ENCODE measurements at places on chromosomes 2 and 18. TPM values are rescaled to one million over a fixed set of nuclear protein-coding genes. Genes with fewer than 3 reads are reported as not detected.

DNA sequence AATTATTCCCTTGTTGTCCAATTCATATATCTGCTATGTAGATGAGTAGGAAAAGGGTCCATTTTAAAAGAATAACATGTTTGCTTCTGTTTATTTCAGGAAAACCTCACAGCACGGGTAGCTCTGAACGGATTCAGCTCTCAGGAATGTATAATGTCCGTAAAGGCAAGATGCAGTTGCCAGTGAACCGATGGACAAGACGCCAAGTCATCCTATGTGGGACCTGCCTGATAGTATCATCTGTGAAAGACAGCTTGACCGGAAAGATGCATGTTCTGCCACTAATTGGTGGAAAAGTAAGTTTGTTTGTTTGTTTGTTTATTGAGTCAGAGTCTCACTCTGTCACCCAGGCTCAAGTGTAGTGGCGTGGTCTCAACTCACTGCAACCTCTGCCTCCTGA lies 114.6 kb downstream of the PHLPP1 start:
- no peaks in the 10 kb centered on the region for H3K4me1 ChIP-seq
- H3K27ac ChIP-seq = no peak overlapping the region
- H3K4me3 ChIP-seq = no peak overlapping the region
- H3K36me3 ChIP-seq = peaks cover 5% of the 10 kb centered on the region

GRCh38 chr2:8606226-8606625 lies 75.6 kb upstream of the ID2 start:
- no peak overlapping the region for H3K4me3 ChIP-seq
- peaks cover 42% of the 10 kb centered on the region for H3K4me1 ChIP-seq
- peak overlapping the region; percentile 57 for H3K27ac ChIP-seq
- H3K27me3 ChIP-seq = no peaks in the 10 kb centered on the region
- no peaks in the 10 kb centered on the region for H3K36me3 ChIP-seq
- DNase-seq = no peak

- no peak overlapping the region for H3K27ac ChIP-seq
- H3K4me3 ChIP-seq = no peak overlapping the region
- DNase-seq = no peak
Observed at GRCh38 chr2:158116936-158117335, 15.3 kb downstream of the UPP2 start.

DNA sequence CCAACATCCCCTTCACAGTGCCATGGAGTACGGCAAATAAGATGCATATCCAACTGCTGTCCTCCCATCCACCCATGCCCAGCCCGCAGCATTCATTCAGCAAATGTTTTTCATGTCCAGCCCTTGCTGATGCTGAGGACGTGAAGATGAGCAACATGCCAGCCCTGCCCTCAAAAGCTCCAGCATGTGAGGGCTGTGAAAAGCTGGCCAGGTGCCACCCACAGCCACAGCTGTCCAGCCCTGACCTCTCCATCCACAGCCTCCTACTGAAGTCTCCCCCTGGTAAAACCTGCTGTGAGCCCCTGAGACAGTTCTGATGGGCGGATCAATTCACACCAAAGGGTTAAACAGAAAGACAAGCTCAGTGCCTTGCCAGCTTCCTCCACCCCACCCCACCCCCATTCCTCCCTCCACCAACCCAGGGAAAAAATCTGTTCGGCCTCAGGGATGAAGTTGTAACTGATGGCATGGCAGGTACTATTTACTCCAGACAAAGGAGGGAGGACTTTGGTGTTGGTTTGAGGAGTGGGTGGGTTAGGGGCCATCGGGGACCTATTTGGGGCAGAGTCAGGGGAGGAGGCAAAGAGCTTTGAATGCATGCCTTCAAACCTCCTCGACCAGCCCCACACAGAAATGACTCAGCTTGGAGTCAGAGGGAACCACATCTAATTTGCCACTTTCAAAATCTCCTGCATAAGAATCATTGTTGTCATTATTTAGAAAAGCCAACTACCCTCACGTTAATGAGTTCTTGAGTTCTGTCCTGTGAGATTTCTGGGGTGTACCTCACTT lies 4.3 kb downstream of the ZBTB7C start:
- H3K27me3 ChIP-seq = peaks cover 34% of the 10 kb centered on the region
- H3K36me3 ChIP-seq = no peaks in the 10 kb centered on the region
- H3K27ac ChIP-seq = no peak overlapping the region
- peak; percentile 98 for DNase-seq
- H3K4me3 ChIP-seq = no peak overlapping the region

GRCh38 chr2:75679556-75679955 lies 31.2 kb downstream of the GCFC2 start:
- DNase-seq = no peak
- H3K4me1 ChIP-seq = no peaks in the 10 kb centered on the region
- no peak overlapping the region for H3K27ac ChIP-seq
- no peaks in the 10 kb centered on the region for H3K27me3 ChIP-seq
- no peak overlapping the region for H3K4me3 ChIP-seq

RBFA gene
- total RNA-seq = 28.9 TPM

GRCh38 chr18:49878567-49879270 lies 65.4 kb upstream of the ACAA2 start:
- no peak for DNase-seq
- no peaks in the 10 kb centered on the region for H3K36me3 ChIP-seq
- no peak overlapping the region for H3K4me3 ChIP-seq

- H3K27me3 ChIP-seq = peaks cover 12% of the 10 kb centered on the region
- H3K4me1 ChIP-seq = no peaks in the 10 kb centered on the region
- no peak for DNase-seq
- no peak overlapping the region for H3K27ac ChIP-seq
- H3K4me3 ChIP-seq = no peak overlapping the region
Observed at GRCh38 chr2:88195246-88195645, 25.1 kb downstream of the THNSL2 start.
